ENCODE measurements at places on chromosomes 4 and X.
A peak's percentile ranks its signal among the peaks of the same experiment; 100 is the strongest.

DNA sequence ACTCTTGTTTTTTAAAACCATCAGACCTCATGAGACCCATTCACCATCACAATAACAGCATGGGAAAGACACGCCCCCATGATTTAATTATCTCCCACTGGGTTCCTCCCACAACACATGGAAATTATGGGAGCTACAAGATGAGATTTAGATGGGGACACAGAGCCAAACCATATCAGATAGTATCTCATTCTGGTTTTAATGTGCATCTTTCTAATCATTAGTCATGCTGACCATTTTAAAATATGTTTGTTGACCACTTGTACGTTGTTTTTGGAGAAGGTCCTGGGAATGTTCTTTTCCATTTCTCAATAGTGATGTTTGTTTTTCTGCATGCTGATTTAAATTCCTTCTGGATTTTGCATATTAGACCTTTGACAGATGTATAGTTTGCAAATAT lies 119.0 kb downstream of the RTL3 start:
- DNase-seq, result no peak

DNA sequence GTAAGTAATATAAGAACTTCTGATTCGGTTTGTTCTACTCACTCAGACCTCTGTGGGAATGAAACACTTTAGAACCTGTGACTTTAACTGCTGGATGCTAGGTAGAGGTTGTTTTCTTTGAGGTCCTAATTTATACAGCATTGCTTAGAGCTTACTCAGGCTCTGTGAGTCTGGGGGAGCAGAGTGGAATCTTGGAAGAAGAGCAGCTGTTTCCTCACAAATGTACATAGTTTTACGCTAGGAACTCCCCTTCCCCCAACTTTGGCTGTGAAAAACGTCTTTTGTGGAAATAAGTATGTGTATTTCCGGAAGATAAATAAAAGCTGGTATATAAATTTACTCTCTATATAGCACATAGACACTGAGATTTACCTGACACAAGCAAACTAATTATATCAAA lies 141.4 kb downstream of the NAA11 start:
- DNase-seq, result no peak

DNA sequence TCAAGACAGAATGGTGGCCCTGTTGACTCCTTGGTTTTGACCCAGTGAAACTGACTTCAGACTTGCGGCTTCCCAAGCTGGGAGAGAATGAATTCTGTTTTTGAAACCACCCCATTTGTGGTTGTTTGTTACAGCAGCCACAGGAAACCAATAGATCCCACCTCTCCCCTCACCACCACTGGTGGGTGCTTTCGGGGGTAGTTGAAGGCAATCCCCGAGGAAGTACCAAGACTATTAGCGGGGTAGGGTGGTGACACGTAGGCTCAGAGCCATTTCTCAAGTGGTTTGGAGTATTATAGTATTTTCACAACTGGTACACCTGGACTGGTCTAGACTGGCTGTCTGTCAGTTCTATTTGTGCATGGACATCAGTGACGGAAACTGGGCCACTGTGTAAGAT lies 189.1 kb upstream of the RBPJ start:
- peak; percentile 49 for DNase-seq

DNA sequence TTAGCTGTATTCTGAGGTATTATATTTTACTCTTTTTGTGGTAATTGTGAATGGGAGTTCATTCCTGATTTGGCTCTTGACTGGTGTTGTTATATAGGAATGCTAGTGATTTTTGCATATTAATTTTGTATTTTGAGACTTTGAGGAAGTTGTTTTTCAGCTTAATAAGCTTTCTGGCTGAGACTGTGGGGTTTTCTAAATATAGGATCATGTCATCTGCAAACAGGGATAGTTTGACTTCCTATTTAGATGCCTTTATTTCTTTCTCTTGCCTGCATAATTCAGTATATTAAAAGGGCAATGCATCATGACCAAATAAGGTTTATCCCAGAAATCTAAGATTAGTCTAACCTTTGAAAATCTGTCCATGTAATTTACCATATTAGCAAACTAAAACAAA lies 44.7 kb upstream of the EPGN start:
- DNase-seq, result no peak

DNA sequence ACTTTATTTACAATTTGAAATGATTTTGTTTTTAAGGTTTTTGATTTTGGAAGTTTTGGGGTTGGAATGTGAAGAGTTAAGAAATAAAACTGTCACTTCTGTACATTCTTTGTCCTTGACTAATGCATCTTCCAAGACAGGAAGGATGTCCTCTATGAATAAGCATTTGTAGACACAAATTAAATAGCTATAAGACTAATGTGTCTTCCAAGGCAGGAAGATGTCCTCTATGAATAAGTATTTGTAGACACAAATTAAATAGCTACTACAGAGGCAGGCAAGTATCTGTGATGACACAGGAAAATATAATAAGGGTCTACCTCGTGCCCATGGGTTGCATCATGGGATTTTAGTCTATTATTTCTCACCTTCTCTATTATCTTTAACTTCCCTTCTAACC lies 14.5 kb downstream of the PRSS48 start:
- DNase-seq, result no peak

All from activated CD4-positive, alpha-beta memory T cell treated with anti-CD3 and anti-CD28 coated beads, Interleukin-2, amount 10 ng/mL, durations not matched to agents 7 days and 5 days (primary cell).